ENCODE measurements at places on chromosomes 1 and 21.

DNA sequence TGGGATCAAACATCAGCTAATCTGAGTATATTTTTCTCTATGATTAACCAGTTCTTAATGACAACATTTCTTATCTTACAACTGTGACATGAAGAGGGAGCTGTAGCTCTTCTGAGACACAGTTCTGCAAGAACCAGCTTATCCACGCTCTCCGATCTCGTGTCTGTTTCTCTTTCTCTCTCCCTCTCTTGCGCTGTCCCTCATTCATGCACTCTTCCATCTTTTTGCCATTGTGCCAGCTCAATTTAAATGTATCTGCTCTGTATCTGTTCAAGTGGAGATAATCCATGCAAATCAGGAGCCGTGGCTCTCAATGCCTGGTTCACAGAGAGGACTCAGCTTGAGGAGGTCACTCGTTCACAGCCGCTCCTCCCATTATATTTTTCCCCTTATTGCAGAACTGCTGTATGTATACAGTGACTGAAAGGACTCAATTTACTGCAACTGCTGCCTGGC, 494.7 kb upstream of the ADGRL2 start:
- no peak for DNase-seq

GRCh38 chr1:68346188-68346808, 103.5 kb downstream of the RPE65 start:
- no peak for DNase-seq

- peak; percentile 46 for DNase-seq
These were observed 48.7 kb upstream of the SLC19A1 start for GRCh38 chr21:45590726-45591618.

- DNase-seq: no peak
These were observed 117.3 kb upstream of the MARK1 start for GRCh38 chr1:220410611-220411010.

- DNase-seq: no peak
These were observed 103.5 kb downstream of the PBX1 start for GRCh38 chr1:164662462-164662861.

GRCh38 chr1:193472838-193473398, 286.5 kb upstream of the B3GALT2 start:
- DNase-seq: no peak

DNA sequence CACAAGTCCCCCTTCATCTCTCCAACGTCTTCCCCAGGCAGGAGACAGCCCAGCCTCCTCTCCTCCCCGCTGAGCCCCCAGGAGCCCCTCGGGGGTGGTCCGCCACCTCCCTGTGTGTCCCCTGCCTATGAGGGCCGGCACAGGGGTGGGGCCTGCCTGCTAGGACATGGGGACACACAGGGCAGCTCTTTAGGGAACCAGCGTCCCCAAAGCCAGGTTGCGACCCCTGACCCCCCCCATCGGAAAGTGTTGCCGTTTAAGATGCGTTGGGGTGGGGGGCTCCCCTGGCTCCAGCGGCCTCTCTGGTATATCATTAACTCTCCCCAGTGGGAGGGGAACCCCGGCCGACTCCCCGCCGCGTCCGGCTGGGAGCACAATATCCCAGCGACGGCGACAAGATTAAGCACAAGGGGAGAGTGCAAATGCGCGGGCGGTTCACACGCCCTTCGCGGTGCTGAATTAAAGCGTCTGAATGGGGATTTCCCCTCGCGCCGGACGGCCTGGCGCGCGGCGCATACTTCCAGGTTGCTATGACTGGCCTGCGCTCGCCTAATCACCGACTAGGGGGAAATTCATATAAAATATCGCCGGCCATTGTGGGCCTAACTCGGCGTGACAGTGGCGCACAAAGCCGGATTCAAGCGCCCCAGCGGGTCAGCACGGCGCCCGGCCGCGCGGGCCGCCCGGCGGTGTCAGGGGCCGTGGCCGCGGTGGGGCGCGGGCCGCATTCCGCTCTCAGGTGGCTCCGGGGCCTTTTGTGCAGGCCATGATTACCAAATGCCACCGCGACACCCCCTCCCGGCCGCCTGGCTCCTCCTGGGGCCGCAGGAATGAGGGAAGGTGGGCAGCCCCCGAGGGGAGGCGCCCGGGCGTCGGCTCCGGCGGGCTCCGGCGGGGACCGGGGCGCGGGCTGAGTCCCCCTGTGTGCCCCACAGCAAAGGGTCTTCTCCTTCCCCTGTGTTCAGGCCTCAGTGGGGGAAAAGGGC, 30.9 kb downstream of the WNT3A start:
- DNase-seq: peak; percentile 51

DNA sequence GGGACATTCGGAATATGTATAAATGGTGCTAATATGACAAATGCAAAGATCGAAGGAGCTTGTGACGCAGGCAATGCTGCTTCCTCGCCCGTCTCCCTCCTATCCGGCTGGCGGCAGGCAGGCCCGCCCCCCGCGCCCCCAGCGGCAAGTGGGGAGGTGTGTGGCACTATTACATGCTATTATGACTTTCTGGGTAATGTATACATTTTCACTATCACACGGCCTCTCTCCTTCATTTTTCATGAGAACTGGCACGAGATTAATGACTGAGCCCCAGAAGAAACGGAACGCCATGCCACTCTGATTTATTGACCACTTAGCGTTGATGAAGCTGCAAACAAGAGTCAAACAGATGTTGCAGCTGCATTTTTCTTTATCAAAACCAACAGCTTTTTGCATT, 138.9 kb upstream of the VAMP3 start:
- DNase-seq: no peak
